NCI-H187 (cell line): ENCODE measurements at places on chromosomes 3 and 15.

DNA sequence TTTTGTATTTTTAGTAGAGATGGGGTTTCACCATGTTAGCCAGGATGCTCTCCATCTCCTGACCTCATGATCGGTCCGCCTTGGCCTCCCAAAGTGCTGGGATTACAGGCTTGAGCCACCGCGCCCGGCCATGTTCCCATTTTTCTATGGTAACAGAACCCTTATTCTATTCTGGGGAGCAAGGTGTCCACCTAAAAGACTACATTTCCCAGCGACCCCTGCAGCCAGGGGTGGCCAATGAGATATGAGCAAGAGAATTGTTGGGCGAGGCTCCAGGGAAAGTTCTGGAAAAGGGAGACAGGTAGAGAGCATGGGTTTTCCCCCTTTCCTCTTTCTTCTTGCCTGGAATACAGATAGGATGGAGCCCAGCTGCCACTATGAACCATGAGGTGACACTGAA, 96.9 kb downstream of the LINGO1 start:
- DNase-seq, result no peak

- no peak for DNase-seq
Observed at GRCh38 chr15:72285402-72285801, 13.0 kb upstream of the PARP6 start.

DNA sequence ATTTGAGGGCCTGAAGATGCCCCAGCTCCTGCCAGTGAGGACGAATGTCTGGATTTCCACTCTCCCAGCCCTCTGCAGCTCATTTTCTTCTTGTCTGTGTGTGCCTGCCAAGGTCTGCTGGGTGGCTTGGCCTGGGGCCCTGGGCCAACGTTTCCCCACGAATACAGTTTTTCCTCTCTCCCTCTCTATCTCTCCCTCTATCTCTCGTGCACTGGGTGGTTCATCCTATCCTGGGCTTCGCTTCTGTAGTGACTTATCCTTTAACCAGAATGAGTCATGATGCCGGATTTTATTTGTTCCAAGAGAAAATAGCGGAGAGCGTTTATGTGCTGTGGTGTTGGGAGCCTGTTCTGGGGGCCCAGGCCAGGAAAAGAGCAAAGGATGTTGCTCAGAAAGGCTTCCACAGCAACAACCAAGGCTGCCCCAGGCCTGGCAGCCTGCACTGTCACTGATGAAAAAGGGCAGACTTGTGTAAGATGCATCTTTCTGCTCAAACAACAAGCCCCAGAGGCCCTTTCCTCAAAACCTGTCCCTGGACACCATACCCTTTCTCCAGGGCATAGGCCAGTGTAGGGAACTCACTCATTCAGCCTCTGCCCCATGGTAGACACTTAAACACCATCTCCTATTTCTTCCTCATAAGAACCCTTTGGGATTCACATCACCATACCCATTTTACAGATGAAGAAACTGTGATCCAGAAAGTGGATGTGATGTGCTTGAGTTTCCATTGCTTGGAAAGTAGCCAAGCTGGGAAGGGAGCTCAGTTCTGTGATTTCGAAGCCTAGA, 47.3 kb downstream of the ITGA11 start:
- DNase-seq, result no peak

DNA sequence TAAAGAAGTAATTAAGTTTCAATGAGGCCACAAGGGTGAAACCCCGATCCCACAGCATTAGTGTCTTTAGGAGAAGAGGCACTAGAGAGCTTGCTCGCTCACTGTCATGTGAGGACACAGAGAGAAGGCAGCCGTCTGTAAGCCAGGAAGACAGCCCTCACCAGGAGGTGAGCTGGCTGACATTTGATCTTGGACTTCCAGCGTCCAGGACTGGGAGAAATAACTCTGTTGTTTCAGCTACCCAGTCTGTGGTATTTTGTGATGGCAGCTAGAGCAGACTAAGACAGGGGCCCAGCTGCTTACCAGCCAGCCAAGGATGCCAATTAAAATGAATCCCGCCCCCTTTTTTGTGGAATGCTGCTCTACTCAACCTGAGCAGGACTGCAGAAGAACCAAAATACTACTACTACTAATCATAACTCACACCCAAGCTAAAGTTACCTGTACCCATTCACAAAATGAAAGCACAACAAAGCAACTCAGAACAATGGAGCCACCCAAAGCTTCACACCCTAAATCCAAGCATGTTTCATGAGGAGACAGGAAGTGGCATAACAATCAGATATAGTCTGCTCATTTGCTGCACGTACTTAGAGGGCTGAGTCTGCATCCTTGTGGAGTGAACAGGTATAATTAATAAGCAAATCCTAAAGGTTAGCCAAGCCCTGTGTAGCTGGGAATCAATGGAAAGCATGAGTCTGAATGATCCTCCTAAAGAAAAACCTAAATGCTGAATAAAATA, 35.6 kb upstream of the RHCG start:
- no peak for DNase-seq

- no peak for DNase-seq
Observed at GRCh38 chr3:120212505-120212904, 72.5 kb downstream of the GPR156 start.

- DNase-seq, result no peak
Observed at GRCh38 chr3:186075489-186075888, 33.4 kb downstream of the ETV5 start.

GRCh38 chr15:62391641-62392262, 226.7 kb upstream of the C2CD4B start:
- DNase-seq, result no peak

DNA sequence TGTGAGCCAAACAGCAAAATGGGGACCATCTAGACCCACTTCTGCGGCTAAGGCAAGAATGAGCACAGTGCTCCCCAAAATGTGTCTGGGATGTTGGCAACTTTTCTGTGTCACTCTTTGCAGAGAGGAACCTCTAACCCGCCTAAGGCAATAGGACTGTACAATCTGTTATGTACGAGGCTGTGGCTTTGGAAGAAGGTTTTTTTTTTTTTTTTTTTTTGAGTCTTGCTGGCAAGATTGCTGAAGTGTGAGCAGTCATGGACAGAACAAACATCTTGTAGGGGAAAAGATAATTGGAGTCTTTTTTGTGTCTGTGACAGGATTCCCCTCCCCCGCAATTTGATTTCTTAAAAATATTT, 7.2 kb downstream of the FEZF2 start:
- no peak for DNase-seq

DNA sequence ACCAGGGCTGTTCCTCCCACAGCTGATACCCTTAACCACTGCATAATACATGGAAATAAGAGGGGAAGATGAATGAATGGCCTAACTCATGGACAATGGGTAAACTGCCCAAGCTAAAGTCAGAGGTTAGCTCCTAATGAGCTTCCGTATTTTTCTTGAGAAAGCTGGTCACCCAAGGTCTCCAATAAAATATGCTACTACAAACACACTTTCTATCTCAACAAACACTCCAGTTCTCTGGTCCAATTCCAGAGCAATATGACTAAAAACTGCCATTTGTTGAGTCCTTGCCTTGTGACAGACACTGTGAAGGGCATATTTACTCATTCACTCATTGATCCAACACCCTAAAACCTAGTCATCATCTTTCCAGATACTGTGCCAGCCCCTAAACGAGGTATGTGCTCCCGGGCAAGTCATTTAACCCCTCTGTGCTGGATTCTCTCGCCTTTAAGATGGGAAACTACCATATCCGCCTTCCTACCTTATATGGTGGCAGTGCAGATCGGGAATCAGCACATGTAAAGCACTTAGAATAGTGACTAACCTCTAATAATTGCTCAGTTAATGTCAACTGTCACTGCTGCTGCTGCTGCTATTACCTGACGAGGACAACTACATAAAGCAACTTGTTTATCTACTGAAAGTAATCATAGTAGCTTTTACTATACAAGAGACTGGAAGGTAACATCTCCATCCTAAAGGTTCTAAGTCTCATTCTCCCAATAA, 89.1 kb downstream of the XXYLT1 start:
- DNase-seq, result no peak

DNA sequence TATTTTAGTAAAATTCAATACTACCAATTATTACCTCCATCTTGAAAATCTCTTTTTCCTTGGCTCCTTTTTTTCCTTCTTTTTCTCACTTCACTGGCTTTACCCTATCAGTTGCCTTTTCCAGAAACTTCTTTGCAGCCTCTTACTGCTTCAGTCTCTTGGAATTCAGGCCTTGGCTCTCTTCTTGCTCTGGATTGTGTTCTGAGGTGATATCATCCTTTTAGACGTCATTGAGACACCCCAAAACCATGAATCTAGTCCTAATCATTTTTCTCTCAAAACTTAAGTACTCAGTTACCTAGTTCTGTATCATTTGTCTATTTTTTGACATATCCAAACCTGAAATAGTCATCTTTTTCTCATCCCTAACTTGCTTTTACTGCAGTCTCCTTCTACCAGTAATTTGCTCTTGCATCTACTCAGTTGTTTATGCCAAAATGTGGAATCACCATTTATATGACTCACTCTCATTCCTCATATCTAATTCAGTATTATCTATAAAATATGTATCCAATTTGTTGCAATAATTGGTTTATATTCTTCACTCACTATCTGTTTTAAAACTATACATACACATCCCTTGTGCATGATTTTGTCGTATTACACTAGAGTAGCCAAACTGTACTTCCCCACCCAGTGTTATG, 703.2 kb upstream of the CCDC54 start:
- no peak for DNase-seq

DNA sequence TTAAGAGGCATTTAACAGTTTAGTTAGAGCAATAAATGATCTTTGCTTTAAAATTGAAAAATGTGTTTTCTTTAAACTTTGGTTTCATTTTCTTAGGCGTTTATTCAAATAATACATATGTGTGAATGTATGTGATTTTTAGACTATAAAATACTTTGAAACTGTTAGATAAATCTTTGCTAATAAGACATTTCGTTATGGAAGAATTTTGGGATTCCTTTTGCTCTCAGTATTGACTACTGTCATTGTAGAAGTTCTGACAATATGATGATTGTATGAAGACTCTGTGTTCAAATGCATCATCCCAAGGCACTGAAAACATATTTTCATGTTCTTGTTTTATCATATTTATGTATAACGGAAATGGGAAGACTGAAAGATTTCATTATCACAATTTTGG, 43.8 kb upstream of the GOLGA8A start:
- no peak for DNase-seq
